ENCODE measurements at places on chromosomes 11 and 22.
A peak's percentile ranks its signal among the peaks of the same experiment; 100 is the strongest.

- DNase-seq = no peak
Measured at GRCh38 chr11:110035357-110035756, 57.8 kb upstream of the ZC3H12C start.

GRCh38 chr22:40310081-40310767, 36.1 kb upstream of the ADSL start:
- DNase-seq = no peak

DNA sequence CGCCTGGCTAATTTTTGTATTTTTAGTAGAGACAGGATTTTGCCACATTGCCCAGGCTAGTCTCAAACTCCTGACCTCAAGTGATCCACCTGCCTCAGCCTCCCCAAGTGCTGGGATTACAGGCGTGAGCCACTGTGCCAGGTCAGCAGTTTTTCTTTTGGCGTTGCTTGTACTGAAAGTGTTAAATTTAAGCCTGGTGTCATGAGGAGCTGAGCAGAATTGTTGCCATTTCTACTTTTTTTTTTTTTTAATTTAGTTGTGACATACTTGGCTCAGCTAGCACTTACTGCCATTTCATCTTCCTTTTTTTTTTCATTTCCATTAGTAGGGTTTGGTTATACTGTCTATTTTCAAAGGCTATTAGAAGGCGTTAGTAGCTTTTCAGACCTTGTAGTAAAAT, 10.7 kb downstream of the TAB1 start:
- no peak for DNase-seq

DNA sequence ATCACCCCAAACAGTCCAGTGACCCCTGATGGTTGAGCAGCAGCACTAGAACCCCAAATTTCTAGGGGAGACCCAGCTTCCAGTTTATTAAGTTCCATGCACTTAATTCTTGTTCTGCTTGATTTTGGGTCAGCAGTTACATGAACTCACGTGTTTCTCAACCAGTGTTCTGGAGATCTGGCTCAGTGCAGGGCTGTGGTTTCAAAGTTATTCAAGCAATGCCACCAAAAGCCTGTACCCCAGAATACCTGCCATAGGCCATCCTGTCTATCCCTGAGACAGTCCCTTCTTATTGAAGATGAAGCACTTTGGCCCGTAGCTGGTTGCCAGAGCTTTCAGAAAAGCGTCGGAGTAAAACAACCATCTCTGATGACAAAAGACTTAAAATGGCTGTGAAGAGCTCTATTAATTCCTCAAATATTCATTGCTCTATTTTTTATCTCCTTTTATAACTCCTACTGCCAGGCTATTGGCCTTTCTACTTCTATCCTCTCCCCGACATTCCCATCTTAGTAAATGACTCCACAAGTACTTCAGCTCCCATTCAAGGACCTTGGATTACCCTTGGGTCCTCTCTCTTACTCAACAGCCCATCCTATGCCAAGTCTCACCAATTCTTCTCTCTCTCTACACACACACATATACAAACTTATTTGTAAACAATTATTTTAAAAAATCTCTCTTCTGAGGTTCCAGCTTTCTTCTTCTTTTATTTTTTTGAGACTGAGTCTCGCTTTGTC, 18.0 kb upstream of the VPREB1 start:
- DNase-seq = no peak

DNA sequence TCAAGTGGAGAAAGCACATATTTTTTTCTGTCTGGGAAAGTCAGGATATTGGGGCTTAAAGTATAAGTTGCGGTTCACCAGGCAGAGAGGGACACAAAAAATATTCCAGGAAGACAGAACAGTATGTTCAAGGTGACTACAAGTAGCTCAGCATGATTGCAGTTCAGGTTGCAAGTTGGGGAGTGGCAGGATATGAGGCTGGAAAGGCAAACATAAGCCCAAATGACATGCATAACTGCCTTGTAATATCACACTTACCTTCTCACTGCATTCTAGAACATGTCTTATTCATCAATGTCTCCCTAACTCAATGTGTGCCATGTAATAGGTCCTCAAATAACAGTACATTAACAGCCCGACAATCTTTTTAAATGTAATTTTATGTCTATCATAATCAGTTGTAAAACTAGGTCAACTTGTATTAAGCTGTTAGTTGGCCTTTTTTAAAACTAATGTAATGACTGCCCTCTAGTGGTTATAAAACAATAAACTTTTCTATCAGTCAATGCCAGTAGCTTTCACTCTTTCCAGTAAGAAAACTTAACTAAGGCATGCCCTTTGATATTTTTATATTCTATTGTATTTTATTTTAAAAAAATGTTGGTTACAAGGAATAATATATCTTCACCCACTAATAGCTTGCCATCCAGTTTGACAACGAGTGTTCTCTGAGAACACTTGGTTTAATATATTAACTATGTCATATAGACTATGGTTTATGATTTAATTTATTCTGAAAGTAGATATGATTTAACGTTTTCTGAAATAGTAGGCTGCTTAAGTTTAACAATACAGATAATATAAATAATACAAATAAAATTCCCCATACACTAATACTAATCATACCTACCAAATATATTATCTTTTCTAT, 39.4 kb upstream of the CFAP300 start:
- DNase-seq = peak; percentile 40

DNA sequence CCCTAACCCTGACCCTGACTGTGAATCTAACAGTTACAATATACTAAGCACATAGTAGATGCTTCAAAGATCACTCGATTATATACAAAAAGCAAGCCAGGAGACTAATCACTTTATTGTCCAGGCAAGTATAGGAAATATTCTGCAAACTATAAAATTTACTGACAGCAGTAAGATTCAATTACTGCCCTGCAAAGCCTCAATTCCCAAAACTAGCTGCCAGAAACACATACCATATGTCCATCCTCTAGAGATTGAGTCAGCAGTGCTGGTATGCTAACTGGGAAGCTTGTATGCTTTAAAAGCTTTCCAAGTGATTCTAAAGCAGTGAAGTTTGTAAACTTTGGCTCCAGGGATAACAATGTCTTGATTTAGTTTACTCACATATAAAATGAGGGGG, 26.1 kb downstream of the CSTF3 start:
- DNase-seq = no peak

DNA sequence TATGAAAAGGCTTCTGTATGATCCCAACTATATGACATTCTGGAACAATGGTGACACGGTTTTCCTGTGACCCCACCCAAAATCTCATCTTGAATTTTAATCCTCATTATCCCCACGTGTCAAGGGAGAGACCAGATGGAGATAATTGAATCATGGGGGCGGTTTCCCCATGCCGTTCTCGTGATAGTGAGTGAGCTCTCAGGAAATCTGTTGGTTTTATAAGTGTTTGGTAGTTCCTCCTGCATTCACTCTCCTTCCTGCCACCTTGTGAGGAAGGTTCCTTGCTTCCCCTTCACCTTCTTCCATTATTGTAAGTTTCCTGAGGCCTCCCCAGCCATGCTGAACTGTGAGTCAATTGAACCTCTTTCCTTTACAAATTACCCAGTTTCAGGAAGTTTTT, 53.1 kb upstream of the TSPAN18 start:
- peak; percentile 9 for DNase-seq

- no peak for DNase-seq
Measured at GRCh38 chr11:96204366-96204659, 138.7 kb downstream of the MAML2 start.

DNA sequence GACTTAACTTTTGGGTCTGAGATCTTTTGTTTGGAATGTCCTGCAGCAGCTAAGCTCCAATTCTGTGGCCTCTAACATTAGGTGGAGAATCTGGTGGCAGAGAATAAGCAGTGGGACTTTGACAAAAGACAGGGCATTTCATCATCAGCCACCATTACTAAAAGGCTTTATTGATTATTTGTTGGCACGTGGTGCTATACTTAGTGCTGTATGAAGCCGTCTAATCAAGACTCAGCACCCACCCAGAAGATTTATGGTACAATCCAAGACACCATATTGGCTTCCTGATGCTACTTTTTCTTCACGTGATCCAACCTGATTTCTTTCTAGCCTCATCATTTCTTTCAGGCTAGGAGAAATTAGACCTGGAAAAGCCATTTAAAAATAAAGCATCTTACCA, 80.7 kb upstream of the GRAMD1B start:
- DNase-seq = no peak

GRCh38 chr11:102469196-102469821, 16.7 kb upstream of the TMEM123 start:
- DNase-seq = no peak
